BJ (cell line): ENCODE measurements at places on chromosomes 11 and 22.

DNA sequence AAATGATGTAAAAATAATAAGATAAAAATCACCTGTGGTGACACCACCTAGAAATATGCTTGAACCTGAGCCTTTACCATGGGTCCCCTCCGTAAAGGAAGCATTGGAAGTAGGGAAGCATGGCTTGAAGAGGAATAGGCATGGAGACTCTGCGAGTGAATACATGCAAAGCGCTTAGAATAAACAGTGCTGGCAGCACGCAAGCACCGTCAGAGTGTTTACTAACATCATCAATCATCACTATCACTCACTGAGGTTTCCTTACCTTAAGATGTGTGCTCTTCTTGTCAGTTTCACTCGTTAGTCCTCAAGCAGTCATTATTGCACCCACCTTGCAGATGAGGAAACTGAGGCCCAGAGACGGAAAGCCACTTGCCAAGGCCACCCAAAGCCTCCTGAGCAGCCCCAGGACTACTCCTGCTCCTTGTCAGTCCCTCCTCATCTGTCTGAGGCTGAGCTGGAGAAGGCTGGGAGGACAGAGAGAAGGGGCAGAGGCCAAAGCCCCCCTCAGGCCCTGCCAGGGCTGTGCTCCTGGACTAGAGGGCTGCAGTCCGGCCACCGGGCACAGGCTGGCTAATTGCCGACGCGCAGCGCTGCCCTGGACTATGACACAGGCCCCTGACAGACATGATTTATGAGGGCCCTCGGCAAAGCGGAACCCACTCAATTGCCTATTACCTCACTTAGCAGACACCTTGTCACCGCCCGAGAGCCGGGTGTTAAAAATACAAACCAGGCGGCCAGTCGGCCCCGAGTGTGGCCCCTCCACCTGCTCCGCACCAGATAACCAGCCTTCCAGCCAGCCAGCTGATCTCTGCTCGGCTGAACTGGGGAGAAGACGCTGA is 168.9 kb downstream of the MN1 start:
- DNase-seq: no peak

DNA sequence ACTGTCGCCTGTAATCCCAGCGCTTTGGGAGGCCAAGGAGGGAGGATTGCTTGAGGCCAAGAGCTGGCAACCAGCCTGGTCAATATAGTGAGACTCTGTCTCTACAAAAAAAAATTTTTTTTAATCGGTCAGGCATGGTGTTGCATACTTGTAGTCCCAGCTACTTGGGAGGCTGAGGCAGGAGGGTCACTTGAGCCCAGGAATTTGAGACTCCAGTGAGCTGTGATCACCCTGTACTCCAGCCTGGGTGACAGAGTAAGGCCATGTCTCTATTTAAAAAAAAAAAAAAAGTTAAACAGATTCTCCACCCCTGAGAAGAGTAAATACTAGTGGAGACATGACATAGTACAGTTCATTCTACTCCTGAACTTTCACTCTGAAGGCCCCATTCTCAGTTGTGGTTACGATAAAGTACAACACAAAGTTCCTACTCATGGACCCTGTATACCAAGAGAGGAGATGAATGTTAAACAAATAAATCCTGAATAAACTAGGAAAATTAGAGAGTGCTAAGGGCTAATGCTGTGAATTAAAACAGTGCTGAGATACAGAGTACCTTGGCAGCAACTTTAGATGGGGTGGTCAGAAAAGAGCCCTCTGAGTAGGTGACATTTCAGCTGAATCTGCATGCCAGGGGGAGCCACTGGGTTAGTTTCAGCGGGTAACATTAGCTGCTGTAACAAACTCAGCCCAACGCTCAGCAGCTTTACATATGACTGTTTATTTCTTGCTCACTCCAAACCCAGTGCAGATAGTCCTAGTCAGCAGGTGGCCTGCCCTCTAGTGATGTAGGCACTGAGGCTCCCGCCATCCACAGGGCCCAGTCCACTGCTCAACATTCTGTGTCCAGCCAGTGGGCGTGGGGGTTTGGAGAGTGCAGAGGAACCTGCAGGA is 75.1 kb downstream of the DBX1 start:
- DNase-seq: no peak

DNA sequence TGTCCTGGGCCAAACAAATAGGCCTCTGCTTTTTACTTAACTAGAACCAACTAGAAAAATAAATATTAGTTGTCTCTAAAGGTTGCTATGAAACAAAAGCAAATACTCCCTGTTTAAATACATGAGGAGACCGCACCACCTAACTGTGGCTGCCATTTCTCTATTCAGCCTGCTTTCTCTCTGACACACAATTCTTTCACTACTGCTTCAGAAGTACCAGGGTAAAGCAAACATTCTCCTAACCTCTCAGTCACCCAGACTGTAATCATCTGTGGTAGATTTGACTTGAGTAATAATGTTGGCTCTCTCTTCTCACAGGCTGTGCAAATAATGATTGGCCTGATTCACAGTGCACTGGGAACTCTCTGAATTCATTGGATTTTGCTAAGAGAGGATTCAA is 41.0 kb upstream of the MS4A8 start:
- no peak for DNase-seq

DNA sequence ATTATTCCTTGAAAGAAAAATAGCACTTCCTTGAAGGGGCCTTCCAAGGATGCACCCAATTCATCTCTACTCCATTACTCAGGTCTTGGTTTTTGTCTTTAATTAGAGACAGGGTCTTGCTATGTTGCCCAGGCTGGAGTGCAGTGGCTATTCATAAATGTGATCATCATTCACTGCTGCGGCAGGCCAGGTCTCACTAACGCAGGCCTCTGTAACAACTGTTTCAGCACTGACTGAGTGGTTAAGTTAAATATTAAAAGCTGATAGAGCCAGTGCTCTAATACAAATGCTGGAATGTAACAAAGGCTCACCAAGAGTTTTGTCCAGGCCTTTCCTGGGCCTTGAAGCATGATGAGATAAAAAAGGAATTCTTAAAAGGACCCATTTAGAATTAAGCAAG is 61.4 kb upstream of the GNAZ start:
- no peak for DNase-seq

- no peak for DNase-seq
Observed at GRCh38 chr22:29205252-29205593, 473 bp upstream of the EMID1 start.

GRCh38 chr11:15913261-15913660 is 443.1 kb downstream of the SOX6 start:
- DNase-seq: no peak
